ENCODE measurements at places on chromosomes 3 and 15. TPM values are rescaled to one million over a fixed set of nuclear protein-coding genes. Genes with fewer than 3 reads are reported as not detected.

DNA sequence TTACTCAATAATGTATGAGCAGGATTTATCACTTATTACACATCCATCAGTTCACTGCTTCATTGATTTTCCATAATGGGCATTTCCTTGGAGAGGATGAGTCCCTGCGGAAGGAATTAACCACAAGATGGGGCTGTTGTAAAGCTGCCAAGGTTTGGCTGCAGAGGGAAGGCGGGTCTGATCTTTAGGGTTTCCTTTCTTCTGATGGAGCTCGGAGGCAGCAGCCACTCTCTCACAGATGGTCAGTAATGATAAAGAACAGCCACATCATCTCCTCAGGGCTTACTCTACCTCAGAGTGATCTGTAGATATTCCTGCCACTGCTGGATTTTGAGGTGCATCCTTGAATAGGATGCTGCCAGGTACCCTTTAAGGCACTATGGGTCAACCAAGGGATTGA lies 115.2 kb downstream of the USP13 start:
- peak; percentile 72 for DNase-seq

GRCh38 chr3:10693457-10693856 lies 122.6 kb upstream of the SLC6A11 start:
- DNase-seq = peak; percentile 6

- DNase-seq = no peak
Observed at GRCh38 chr3:111745786-111746185, 113.3 kb upstream of the PHLDB2 start.

The EPHA3 gene
- total RNA-seq = 0.98 TPM

- DNase-seq = no peak
Observed at GRCh38 chr15:67180035-67180434, 74.4 kb downstream of the AAGAB start.

- DNase-seq = peak; percentile 65
Observed at GRCh38 chr15:85831415-85832113, 36.8 kb upstream of the KLHL25 start.

DNA sequence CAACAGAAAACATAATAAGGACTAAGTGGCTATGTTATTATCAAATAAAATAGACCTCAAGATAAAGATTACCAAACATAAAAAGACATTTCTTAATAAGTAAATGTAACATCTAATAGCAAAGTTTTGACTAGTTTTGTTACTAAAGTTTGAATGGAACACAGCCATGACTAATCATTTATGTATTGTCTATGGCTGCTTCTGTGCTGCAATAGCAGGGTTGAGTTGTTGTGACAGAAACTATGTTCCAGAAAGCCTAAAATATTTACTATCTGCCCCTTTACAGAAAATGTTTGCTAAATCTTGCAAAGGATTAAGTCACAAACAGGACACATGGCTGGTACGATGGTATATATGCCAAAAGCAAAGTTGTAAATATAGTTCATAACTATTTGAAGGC lies 37.9 kb upstream of the MYH15 start:
- DNase-seq = peak; percentile 32

DNA sequence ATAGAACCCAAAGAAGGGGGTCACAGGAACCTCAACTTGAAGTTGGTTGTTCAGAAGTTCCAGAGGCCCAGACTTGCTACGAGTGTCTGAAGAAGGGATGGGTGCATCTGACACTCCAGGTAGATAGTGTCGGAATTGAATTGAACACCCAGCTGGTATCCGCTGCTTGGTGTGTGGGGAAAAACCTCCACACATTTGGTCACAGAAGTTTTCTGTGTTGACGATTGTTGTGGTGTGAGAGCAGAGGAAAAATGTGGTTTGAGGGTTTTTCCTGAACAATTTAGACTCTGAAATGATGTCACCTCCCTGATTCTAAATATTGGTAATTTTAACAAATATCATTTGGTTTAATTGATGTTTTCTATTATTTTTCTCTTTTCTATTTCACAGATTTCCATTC lies 218.8 kb upstream of the CTNNB1 start:
- no peak for DNase-seq

DNA sequence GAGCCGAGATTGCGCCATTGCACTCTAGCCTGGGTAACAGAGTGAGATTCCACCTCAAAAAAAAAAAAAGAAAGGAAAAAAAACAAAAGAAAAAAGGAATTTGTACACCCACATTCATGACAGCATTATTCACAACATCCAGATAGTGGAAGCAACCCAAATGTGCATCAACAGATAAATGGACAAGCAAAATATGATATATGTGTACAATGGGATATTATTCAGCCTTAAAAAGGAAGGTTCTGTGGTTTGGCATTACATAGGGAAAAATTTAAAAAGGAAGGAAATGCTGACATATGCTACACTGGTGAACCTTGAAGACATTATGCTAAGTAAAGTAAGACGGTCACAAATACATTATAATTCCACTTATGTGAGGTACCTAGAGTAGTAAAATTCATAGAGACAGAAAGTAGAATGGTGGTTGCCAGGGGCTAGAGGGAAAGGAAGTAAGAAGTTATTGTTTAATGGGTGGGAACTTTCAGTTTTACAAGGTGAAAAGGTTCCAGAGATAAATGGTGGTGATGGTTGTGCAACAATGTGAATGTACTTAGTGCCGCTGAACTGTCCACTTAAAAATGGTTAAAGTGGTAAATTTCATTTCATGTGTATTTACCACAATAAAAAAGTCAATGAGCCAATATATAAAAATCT lies 118.5 kb downstream of the MYLK start:
- peak; percentile 82 for DNase-seq

DNA sequence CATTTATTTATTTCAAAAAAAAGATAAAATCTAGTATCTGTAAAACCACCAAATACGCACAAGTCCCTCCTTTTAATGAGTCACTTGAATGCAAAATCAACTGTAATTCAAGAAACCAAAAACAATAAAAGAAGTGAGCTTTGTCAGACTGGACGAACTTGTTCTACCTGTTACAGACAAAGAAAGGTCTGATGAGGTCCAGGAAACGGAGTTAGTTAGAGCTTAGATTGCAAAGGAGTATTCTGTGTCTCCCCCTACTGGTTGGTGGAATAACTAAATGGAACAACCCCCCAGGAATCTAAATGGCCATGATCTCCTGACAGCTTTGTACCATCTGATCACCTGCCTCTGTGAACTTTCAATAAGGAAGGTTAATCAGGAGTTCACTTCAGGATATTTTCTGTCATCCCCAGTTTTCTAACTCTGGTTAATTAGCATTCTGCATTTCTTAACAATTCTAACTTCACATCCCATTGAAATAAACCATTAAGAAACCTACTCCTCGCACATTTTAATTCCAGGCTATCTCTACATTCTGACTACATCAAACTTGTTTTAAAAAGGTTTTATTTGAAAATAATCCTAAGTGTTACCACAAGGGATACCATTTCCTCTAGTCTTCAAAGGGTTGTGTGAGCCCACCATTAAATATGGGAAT lies 333.0 kb upstream of the SATB1 start:
- peak; percentile 2 for DNase-seq

DNA sequence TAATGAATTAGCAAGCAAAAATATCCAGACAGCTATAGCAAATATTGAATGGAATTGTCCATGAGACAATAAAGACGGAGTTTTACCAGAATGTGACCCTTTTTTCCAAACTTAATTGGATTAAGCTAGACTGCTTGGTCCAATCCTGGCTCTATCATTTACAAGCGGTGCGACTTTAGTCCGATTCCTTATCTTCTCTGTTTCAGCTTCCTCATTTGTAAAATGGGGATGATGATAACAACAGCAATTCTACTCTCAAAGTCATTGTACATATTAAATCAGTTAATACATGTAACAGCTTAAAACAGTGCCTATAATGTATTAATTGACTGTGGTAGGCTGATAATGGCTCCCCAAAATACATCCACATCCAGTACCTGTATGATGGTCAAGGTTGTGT lies 62.1 kb upstream of the CRBN start:
- no peak for DNase-seq

The PRR20G gene
- total RNA-seq = not detected

The COL6A5 gene
- total RNA-seq = not detected

DNA sequence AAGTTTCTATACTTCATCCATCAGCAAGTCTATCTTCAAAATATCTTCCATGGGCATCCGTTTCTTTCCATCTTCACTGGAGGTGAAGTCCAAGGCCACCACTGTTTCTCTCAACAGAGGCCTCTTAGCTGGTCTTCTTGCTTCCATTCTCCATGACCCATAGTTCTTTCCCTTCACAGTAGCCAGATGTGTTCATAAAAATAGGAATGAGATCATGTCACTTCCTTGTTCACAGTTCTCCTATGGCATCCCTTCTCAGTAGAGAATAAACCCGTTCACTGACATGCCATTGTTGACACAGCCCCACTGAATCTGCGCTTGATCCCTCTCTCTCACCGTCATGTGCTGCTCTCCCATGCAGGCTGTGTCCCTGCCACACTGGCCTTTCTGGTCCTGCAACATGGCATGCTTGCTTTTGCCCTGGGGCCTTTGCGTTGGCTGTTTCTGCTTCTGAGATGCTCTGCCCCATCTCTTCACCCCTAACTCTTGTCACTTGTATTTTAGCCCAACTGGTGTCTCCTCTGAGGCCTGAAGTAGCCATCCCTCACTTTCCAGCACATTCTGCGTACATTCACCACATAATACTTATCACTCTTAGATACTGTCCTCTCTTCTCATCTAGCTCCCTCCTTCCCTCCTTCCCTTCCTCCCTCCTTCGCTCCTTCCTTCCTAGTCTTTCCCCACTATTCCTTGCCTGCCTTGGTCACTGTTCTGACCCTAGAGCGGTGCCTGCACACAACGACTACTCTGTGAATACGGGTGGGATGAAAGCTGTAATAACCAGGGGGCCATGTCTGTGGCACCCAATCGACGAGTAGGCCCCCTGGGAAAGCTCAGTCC lies 42.0 kb downstream of the STARD5 start:
- DNase-seq = no peak

DNA sequence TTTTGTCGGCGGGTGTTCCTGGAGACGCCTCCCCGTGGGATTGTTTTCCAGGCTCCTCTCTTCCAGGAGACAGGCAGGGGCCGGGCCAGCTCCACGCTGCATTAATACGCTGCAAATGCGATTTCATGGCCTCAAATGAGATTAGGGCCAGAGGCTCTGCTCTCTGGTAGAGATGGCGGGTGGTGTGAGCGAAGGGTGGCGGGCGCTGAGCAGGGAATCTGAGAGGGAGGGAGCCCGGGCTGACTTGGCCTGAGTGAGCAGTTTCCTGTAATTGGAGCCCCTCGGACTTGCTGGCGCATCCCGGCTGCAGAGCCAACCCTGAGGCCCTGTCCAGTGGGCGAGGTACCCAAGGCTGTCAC lies 7.4 kb upstream of the CCDC33 start:
- DNase-seq = no peak

DNA sequence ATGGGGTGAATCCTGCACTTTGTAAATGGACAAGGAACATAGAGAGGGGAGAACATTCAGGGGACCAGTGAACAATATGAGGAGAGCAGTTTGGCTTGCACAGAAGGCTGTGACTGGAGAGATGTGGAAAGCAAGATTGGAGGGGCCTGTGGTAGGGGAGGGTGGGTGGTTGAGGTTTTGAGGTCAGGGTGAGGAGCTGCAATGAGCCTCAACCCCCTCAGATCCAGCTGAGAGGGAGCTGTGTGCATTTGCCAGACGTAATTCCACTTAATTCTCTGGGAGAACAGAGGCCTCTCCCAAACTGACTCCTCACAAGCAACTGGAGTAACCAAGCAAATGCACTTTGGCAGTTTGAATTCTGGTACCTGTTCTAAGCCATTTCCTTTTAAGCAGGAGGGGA lies 253.1 kb upstream of the TRIM42 start:
- DNase-seq = no peak

The CCDC191 gene
- total RNA-seq = 4.2 TPM

The AQP9 gene
- total RNA-seq = 0.09 TPM

GRCh38 chr3:106281221-106281620 lies 412.4 kb upstream of the CBLB start:
- DNase-seq = peak; percentile 25

- no peak for DNase-seq
Observed at GRCh38 chr3:189655617-189656016, 24.4 kb downstream of the TP63 start.

- DNase-seq = no peak
Observed at GRCh38 chr15:60584355-60584998, 105.5 kb upstream of the ICE2 start.

GRCh38 chr15:93126148-93126547 lies 37.1 kb upstream of the RGMA start:
- no peak for DNase-seq

- peak; percentile 12 for DNase-seq
Observed at GRCh38 chr15:77836121-77836692, 203.5 kb upstream of the LINGO1 start.

The ATP13A5 gene
- not detected for total RNA-seq

The IQCH gene
- 0.74 TPM for total RNA-seq

The SST gene
- not detected for total RNA-seq

DNA sequence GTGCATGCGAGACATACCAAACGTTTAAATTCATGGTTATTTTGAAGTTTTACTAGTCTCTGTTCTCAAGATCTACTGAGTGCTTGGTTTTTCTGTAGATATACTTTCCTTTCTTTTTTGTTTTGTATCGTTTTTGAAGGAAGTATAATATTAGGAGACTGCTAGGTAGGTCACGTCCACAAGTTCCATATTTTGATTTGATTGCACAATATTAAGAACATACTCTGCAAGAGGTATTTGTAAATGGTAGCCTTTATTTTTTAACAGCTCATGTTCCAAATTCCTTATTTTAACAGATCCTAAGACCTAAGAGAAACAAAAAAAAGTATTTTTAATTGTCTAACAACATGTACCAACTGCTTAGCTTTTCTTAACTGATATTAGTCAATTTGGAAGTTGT lies 156.7 kb downstream of the SERPINI1 start:
- DNase-seq = no peak

- DNase-seq = no peak
Observed at GRCh38 chr3:30761374-30761773, 133.1 kb downstream of the GADL1 start.

- DNase-seq = no peak
Observed at GRCh38 chr3:114494498-114494897, 200.7 kb downstream of the TIGIT start.

Measured in fibroblast of the aortic adventitia (primary cell).